ENCODE measurements at places on chromosomes 13 and 19.

- DNase-seq = no peak
These were observed 51.0 kb downstream of the WDFY2 start for GRCh38 chr13:51635137-51635878.

- no peak for DNase-seq
These were observed 38.6 kb downstream of the LIG4 start for GRCh38 chr13:108176685-108177274.

GRCh38 chr19:54172471-54173358 lies at the start of gene TMC4:
Gene TMC4, minus strand, starts transcription at chr19:54173160. Its CDS starts 43 bp downstream, at chr19:54173117.
- peak; percentile 59 for DNase-seq

DNA sequence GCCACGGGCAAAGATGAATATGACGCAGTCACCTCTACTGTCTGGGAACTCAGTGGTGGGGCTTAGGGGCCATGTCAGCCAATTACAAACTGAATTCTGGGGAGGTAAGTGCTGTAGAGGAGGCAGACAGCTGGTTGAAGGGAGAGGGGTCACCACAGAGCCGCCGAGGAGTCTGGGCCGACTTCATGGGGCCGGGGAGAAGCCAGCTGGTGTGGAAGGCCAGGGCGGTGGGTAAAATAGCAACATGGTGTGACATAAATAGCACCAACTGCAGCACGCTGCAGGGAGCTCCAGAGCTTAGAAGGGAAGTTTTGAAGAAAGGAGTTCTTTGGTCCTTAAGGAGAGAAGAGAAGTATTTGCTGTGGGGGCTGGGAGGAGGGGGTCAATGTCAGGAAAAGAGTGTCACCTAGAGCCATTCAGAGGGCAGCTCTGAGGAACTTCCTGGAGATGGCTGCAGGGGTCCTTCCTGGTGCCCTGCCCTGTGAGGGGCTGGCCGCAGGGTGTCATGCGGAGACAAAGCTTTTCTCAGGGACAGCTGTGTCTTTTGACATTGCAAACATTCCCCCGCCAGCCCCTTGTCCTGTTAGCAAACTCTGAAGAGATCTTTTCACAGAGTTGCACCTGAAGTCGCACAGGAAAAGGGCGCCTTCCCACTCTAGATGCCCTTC lies 6.4 kb downstream of the METTL21C start:
- DNase-seq = no peak

GRCh38 chr19:11499890-11500420 lies 5.7 kb downstream of the ZNF653 start:
- no peak for DNase-seq

DNA sequence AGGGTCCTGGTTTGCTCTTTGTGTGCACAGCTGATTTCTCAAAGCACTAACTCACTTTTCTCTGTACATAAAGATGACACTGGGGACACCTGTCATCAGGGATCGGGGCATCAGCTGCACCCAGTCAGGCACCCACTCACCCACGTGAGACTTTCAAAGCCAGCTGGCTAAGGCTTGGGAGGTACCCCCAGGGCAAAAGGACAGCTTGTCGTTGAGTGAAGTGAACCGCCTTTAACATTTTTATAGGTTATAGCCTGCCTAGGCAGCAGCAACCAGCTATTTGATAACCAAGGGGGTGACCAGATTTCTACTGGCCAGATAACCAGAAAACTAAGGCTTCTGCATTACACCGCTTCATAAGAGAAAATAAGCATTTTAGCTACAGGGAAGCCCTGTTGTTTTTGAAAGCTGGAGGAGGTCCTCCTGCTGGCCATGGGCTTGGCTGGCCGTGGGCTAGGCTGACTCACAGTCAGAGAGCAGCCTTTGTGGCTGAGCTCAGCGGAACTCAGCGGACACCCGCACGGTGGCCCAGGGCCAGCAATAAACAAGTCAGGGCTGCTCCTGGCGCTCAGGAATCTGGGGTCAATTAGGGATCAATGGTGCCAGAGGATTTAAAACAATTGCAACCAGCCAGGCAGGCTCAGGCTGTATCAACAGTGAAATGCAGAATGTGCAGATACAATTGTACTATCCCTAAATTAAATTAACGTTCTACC lies 57.1 kb downstream of the ALOX5AP start:
- DNase-seq = no peak

- no peak for DNase-seq
These were observed 1.9 kb downstream of the KLF12 start for GRCh38 chr13:74132152-74132775.

DNA sequence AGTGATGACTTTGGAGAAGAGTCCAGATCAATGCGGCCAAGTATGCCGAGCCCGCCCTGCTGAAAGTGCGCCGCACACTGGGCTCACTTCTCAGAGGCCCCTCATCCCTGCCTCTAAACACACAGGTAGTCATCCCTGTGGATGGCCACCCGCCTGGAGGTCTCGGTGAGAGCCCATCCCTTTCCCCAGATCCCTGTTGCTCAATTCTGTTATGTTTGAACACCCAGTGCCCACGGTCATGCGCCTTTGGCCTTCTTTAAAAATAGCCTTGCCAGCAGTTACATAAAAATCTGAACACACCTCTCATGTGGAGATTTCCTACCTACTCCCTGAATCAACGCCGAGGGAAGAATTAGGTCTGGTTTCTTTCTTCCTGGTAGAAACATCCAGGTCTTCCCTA lies 11.9 kb downstream of the ELAVL1 start:
- DNase-seq = no peak

DNA sequence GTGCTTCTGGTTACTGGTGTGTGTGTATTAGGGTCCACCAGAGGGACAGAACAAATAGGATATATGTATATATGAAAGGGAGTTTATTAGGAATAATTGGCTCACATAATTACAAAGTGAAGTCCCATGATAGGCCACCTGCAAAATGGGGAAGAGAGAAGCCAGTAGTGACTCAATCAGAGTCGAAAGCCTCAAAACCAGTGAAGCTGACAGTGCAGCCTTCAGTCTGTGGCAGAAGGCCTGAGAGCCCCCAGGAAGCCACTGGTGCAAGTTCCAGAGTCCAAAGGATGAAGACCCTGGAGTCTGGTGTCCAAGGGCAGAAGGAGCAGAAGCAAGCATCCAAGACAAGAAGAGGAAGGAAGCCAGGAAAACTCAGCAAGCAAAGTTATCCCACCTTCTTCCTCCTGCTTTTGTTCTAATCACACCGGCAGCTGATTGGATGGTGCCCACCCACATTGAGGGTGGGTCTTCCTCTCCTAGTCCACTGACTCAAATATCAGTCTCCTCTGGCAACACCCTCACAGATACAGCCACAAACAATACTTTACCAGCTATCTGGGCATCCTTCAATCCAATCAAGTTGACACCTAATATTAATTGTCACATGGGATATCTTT lies 21.7 kb upstream of the SCEL start:
- no peak for DNase-seq

- DNase-seq = no peak
These were observed 112.7 kb upstream of the UBL3 start for GRCh38 chr13:29963089-29963488.

- no peak for DNase-seq
These were observed 24.7 kb downstream of the GPR42 start for GRCh38 chr19:35395382-35396199.

- DNase-seq = peak; percentile 49
These were observed 594 bp downstream of the ZNF146 start for GRCh38 chr19:36215276-36216123.

DNA sequence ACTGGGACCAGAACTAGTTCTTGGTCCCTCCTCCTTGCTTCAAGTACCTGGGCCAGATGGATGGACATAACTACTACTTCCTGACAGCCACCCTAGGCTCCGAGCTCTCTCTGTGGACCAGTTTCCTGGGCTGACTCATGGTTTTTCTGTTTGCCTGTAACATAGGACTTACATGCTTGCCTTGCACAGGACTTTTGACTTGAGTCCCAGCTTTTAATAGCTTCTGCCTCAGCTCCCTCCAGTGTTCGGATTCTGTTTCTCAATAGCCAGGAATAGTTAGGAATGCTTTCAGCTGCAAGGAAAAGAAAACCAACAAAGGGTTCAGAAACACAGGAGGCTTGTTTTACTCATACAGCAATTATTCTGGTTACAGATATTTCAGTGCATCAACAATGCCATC lies 405.9 kb downstream of the ZNF536 start:
- no peak for DNase-seq

DNA sequence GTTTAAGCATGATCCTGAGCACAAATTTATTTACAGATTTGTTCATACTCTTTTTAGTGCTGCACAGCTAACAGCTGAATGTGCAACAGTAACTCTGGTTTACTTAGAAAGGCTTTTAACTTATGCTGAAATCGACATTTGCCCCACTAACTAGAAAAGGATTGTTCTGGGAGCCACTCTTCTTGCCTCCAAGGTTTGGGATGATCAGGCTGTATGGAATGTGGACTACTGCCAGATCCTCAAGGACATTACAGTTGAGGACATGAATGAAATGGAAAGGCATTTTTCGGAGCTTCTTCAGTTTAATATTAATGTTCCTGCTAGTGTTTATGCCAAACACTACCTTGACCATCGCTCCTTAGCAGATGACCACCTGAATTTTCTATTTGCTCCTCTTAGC lies 16.0 kb downstream of the ZNF100 start:
- DNase-seq = no peak

DNA sequence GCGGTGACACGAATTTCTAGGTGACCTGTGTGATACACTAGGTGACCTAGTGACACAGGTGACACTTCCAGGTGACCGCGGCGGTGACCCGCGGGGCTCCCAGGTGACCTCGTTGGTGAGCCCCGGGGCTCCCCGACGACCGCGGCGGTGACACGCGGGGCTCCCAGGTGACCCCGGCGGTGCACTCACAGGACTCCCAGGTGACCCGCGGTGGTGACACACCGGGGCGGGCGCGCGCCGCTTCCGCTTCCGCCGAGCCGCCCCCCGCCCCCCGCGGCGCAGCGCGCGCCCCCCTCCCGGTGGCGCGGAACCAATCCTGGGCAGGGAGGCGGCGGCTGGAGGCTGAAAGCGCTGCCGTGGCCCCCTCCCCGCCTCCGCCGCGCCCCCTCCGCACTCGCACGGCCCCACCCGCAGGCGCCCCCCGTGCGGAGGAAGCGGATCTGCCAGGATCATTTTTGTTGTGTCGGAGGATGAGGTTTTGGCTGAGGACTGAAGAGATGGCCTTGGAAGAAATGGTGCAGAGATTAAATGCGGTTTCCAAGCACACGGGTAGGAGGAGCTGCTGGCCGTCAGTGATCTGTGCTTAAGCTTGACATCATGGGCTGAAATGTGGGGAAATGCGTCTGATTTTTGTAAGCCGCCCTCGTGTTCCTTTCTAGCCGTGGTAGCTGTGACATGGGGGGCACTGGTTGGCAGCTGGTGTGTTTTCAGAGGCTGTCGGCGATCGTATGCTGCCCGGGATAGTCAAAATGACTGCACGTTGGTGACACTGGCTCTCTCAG lies at the start of gene MCF2L:
MCF2L (plus strand) TSS at position 305 of the 782 bp plus-strand sequence; CDS start at position 471, 166 bp downstream.
- DNase-seq = no peak

DNA sequence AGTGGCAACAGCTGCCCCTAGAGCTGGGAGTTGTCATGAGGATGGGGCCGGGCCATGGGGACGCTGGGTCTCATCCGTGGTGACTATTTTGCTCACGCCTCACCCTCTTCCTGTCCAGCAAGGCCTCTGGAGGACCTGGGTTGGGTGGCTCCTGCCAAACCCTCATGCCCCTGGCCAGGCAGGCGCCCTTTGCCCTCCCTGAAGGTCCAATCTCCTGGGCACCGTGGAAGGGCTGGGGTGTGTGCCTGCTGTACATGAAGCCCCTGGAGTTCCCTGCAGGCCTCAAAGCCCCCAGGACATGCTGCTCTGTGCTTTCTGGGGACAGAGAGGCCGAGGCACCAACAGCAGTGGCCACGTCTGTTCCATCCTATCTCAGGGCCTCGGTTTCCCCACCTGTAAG lies 13.8 kb downstream of the LRP3 start:
- DNase-seq = no peak

- no peak for DNase-seq
These were observed 421.0 kb upstream of the TSHZ3 start for GRCh38 chr19:31770223-31770622.

DNA sequence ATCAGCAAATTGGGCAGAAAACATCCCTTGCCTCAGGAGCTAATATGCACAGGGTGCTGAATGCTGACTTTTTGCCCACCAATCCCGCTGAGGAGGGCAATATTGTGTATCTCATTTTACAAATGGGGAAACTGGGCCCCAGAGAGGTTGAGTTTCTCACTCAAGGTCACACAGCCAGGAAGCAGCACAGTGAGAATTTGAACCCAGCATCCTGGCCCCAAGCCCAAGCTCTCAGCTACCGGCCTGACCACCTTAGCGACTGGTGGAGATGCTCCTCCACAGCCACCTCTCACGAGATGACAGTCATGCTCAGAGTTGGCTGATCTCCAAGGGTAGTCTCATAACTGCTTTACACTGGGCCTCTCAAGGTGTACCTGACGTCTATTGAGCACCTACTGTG lies 3.5 kb downstream of the FBXW9 start:
- no peak for DNase-seq

DNA sequence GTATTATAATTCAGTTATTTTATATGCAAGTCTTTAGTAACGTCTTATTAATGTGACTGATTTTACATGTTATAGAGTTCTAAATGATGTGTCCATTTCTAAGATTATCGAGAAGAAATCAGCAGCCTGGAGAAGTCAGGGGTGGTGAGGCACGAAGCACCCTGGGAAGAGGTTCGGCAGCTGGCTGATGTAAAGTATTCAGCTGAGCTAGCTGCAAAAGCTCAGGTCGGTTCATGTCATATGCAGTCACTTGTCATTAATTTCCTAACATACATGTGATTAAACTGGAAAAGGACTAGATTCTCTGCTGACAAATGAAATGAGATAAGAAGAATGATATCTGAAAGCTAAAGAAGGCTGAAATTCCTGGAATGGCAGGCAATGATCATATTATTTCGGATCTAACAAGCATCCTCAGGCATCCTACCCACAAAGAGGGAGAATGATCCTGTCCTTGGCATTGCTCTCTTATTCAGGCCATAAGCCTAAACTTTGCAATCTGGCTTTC lies 383.0 kb upstream of the SLITRK1 start:
- no peak for DNase-seq

GRCh38 chr13:40477623-40478608 lies 188.5 kb downstream of the FOXO1 start:
- no peak for DNase-seq

DNA sequence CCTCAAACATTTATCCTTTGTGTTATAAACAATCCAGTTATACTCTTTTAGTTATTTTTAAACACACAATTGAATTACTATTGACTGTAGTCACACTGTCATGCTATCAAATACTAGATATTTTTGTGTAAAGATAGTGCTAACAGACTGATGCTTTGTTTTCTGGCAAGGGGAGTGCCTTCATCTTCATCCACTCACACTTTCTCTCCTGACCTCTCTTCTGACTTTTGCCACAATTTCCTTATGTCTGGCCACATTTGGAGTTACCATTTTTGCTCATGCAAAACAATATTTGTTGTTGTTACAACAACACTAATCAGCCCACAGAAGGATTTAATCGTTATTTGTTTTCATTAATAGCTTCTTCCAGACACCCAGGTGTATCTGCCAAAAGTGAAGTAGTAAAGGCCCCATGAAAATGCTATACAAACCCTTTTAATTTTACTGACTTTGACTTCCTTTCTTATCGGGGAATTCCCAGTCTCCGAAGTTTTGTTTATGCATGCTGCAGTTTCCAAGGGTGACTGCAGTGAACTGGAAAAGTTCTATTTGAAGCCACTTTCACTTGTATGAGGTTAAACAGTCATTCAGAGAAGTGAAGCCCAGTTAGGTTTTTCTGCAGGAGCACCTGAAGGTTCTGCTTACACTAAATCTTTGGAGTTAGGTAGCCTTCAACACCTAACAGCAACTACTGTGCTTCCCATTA lies 66.1 kb upstream of the FRY start:
- DNase-seq = no peak
